Activated gamma-delta T cell treated with Interleukin-2 at 50 U/mL for 16 hours (primary cell): ENCODE measurements at places on chromosomes 4 and X.

GRCh38 chr4:112510291-112511092 is 5.5 kb downstream of the NEUROG2 start:
- DNase-seq, result no peak

DNA sequence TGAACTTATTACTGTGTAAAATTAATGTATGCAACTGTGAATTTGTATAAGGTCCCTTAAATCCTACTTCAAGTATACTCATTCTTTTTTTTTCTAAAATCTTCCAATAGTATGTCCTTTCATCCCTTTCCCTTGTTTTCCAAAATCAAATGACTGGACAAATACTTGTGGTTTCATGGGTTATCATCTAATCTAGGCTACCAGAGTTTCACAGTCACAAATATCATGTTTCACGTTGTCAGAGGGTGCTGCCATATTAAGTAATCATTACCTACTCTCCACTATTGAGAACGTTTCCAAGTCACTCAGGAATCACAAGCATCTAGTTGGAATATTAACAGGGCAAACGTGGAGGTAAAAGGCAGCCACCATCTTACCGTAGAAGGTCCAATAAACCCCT is 1235.0 kb upstream of the TENM3 start:
- no peak for DNase-seq

DNA sequence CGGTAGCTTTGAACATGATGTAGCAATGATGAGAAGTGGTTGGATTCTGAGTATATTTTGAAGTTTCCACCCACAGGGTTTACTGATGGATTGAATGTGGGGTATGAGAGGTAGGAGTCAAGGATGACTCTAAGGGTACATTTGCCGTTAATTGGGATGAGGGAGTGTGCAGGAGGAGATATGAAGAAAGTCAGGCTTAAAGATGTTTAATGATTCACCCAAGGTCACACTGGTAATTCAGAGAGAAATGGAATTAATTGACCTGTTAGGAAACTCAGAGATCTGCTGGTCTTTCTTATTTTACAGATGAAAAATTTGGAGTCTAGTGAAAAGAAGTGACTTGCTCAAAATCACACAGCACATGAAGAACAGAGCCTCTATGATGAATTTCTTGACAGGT is 390.7 kb downstream of the GBA3 start:
- DNase-seq, result no peak

- DNase-seq, result no peak
These were observed 141.3 kb upstream of the ANXA3 start for GRCh38 chr4:78410225-78410624.

GRCh38 chr4:176262243-176262642 is 6.8 kb downstream of the ASB5 start:
- DNase-seq, result no peak

GRCh38 chr4:165006456-165006855 is 25.3 kb upstream of the TRIM60 start:
- no peak for DNase-seq

DNA sequence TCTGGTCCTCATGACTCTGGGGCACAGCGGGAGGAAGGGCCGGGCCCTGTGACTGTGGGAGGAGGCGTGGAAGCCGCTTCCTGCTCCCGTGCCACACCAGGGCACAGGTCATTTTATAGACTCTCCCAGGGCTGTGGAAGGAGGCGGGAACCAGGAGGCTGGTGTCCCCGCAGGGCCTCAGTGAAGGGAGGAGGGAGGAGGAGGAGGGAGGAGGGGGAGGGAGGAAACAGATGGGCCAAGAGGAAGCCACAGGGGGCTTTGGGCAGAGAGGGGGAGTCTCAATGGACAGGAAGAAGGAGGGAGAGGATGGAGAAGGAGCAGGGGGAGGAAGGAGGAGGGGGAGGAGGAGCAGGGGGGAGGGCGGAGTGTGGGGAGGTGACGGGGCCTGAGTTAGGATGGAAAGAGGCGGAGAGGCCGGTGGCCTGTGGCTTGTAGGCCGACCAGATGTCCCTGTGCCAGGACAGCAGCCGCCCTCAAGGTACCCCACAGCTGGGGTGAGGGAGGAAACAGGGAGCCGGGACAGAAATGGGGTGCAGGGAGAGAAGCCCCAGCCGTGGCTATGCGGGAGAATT is 6.2 kb upstream of the PLCXD1 start:
- no peak for DNase-seq

DNA sequence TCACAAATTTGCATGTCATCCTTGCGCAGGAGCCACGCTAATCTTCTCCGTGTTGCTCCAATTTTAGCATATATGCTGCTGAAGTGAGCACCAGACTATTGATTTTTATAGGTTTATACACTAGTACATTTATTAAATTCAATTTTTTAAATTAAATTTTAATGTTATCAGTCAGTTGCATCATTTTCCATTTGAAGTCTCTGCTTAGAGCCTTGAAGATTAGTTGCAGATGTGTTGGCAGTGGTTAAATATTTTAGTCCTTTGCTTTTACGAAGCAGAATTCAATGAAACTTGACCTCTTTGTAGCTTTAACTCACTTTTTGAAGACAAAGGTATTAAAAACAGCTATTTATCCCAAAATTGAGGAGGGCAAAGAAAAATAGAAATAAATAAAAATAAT is 16.5 kb downstream of the TRAPPC11 start:
- no peak for DNase-seq

GRCh38 chr4:10687526-10687925 is 3.0 kb upstream of the CLNK start:
- DNase-seq, result no peak

- DNase-seq, result no peak
These were observed at the start of gene FLNA for GRCh38 chrX:154374313-154375155. FLNA (minus strand) TSS chrX:154374634; CDS start chrX:154371245, 3,389 bp downstream.

GRCh38 chr4:89574176-89574575 is 262.8 kb downstream of the SNCA start:
- no peak for DNase-seq

- DNase-seq, result no peak
These were observed 452.4 kb downstream of the BCOR start for GRCh38 chrX:39645178-39645895.

DNA sequence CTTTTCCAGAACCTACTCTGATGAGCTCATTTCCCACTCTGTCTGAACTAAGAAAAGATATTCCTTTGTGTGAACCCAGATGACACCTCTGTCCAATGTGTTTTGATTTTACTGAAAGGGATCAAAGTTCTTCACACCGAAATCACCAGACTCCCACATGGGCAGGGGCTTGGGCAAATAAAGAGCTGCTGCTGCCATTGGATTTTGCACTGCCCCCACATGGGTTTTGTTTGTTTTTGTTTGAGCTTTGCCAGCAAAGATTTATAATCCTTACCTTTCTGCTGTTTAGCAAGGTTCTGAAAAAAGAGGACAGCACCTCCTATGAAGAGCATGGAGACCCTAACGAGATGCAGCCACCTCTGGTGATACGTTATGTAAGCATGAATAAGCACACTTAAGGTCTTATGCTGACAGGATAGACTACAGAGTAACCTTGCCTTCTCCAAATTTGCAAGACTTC is 44.3 kb downstream of the HSD17B13 start:
- DNase-seq, result no peak

GRCh38 chr4:161280929-161281328 is 882.9 kb downstream of the FSTL5 start:
- DNase-seq, result no peak

GRCh38 chr4:163193717-163194116 is 27.0 kb upstream of the NAF1 start:
- DNase-seq, result no peak

GRCh38 chrX:102341867-102342266 is 94.9 kb downstream of the NXF2 start:
- DNase-seq, result no peak

DNA sequence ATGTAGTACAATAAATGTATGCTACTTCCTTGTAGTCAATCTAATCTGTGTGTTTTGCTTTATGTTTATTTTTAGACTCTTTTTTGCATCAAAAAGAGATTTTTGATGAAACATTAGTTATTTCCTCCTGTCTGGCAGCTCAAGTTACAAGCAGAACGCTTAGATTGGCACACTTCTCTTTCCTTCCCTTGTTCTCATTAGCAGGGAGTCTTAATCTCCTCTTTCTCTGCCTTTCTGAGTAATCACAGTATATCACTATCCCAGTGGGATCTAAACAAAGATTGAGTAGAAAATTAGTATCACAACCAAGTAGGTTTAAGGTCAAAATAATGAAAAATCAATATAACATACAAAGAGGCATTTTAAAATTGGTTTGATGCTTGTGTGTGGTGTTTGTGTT is 1192.6 kb downstream of the C4orf33 start:
- DNase-seq, result no peak

- no peak for DNase-seq
These were observed 38.9 kb downstream of the CCNQ start for GRCh38 chrX:153560000-153560399.

DNA sequence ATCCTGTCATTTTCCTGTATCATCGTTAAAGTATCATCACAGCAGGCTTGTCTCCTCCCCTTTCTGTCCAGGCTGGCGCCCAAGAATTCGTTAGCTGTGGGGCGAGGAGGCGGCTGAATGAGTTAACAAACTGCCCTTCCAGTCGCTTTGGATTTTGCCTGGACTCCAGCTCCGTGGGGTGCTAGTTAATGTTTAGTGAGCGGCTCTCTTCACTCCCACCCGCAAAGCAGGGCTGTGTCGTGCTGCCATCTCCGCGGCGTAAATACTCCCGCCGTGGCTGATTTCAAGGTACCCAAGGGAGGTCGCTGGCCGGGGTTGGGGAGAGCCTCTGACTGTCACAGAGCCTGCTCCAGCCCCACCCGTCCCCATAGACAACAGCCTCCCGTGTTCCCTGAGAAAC is 44.9 kb upstream of the SPRY1 start:
- no peak for DNase-seq

DNA sequence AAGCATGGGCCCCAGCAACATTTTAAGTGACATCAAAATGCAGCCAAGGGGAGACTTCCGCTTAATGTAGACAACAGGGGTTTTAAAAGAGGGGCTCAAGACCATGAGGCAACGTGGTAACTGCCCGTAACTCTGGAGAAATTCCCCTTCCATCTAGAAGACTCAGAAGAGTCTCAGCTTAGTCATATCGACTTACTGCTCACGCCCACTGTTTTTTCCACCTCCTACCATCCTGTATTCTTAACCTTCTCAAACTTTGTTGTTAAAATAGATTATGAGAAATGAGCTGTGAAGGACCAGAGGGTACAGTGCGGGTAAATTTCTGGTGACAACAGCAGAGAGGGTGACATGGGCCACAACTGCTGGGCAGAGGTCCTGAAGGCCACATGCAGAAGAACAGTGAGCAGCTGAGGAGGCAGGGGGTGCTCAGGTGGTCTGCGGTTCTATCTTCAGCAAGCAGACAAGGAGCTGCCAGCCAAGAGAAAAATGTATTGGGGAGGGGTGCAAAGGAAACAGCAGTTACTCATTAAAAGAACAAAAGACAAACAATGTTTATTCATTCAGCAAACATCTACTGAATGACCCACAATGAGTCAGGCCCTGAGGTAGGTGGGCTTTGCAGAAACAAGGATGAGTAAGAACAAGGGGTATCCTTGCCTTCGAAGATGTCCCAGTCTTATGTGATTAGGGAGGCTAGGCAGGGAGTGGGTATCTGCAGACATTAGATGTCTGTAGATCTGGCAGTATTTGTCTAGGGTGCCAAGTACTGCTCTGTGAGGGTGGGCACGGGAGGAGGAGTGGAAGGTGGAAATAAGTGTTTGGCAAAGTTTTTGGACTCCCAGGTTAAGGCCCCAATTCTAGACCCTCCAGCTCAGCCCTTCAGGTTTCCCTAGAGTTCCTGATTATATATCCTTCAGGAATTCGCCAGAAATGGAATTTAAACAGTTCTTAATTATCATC is 175.3 kb downstream of the TSPAN5 start:
- no peak for DNase-seq

DNA sequence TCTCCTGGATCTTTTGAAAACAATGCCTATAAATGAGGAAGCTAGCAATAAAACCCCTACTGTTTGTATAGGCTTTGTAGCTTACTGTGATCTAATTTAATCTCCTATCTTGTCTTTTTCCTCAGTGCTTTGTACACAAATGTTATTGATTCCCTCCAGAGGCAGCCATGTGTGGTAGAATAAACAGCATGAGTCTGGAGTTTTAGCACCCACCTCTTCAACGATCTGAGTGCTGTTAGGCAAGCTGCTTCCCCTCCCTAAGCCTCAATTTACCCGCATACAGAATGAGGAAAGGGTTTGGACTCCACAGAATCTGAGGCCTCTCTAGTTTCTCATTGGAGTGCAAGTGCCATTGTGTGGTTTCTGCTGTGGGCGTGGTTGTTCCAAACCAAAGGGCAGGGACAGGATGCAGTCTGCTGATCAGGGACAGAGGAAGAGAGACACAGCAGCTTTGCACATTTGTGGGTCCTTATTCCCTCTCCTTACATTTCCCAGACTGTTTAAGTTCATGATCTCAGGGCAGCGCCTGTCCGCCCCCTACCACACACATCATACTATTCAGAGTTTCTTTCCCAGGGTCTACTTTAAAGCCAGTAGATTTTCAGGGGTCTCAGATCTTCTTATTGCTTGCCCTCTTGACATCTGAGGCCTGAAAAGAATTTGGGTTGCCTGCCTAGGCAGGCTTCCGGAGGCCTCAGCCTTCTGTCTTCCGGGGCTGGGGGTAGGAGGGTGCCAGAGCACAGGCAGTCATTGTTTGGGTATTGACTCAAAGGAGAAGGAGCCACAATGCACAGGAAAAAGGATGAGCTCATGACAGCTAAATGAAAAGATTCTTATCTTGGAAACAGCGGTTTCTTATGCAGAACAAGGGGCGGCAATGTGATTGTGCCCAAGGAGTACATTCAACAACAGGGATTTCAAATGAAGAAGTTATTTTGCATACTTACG is 114.9 kb upstream of the TEX13D start:
- peak; percentile 52 for DNase-seq

- DNase-seq, result no peak
These were observed 172.1 kb downstream of the CBR4 start for GRCh38 chr4:168837922-168838321.

- DNase-seq, result no peak
These were observed 72.9 kb upstream of the GYPA start for GRCh38 chr4:144213371-144213770.

- DNase-seq, result no peak
These were observed 55.8 kb upstream of the GIMD1 start for GRCh38 chr4:106424426-106424825.

DNA sequence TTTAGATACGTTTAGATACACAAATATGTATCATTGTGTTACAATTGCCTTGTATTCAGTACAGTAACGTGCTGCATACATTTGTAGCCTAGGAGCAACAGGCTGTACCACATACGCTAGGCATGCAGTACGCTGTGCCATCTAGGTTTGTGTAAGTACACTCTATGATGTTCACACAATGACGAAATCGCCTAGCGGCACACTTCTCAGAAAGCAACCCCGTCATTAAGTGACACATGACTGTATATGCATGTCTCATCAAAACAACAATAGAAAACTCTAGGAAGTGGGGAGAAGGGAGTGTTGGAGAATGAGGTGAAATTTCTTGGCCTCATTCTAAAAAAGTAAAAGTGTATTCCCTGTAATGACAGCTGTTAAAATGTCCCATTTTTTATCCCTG is 32.7 kb downstream of the CCDC149 start:
- DNase-seq, result no peak

DNA sequence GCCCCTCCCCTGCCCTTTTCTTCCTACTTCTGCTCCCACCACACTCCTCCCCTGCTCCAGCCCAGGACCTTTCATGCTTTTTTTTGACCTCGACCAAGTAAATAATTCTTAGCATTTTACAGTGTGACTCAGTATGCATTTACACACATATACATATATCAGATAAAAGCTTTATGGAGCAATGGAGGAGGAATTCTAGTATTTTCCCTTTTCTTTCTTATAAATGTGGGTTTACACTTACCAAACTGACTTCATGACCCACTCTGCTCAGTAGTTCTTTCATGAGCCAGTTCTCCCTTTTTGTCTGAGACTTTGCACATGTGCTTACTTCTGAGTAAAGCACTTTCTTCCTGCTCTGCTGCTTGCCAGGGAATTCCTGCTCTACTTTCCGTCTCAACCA is 111.8 kb upstream of the H2AZ1 start:
- DNase-seq, result no peak

GRCh38 chrX:104310657-104311254 is 56.0 kb upstream of the ESX1 start:
- no peak for DNase-seq
